Stimulated activated CD4-positive, alpha-beta T cell treated with anti-CD3 and anti-CD28 coated beads, Interleukin-4, amount 100 ng/mL, for 1 hour (primary cell): ENCODE measurements at places on chromosomes 6 and 20.

GRCh38 chr6:137690034-137690433 is 177.0 kb upstream of the TNFAIP3 start:
- DNase-seq, result no peak

DNA sequence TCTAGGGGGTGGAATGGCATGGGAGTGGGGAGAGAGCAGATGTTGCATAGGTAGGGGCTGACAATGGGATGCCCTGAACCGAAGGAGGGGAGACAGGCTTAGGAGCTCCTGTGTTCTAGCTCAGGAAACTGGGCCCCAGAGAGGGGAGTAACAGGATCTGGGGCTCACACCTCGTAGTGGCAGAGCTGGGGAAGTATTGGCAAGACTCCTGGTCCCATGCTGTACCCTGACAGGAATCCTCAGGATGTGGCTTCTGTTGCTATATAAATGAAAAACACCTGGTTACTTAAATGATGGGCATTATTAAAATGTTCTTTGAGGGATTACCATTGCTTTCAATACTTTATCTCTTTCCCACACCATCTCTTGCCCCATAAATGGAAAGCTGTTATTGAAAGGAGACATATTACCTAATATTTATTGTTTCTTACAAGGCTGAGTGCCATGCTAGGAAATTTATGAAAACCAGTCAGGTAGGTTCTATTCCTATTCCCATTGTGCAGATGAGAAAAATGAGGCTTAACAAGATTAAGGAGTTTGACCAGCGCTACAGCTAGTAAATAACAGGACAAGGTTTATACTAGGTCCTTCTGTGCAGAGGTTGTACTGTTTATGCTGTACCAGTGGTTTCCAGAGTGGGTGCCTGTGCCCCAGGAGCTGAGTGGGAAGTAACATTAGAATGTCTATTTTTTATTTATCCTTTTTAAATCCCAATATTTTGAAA is 35.3 kb upstream of the TCP11 start:
- no peak for DNase-seq

- DNase-seq, result no peak
Measured at GRCh38 chr6:129638686-129639085, 71.3 kb downstream of the ARHGAP18 start.

DNA sequence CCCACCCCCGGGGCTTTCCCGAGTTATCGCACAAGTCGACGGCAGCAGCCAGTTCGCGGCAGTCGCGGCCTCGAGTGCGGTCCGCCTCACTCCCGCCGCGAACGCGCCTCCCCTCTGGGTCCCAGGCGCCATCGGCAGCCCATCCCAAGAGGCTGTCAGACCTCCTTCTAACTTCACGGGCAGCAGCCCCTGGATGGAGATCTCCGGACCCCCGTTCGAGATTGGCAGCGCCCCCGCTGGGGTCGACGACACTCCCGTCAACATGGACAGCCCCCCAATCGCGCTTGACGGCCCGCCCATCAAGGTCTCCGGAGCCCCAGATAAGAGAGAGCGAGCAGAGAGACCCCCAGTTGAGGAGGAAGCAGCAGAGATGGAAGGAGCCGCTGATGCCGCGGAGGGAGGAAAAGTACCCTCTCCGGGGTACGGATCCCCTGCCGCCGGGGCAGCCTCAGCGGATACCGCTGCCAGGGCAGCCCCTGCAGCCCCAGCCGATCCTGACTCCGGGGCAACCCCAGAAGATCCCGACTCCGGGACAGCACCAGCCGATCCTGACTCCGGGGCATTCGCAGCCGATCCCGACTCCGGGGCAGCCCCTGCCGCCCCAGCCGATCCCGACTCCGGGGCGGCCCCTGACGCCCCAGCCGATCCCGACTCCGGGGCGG is 1.6 kb downstream of the GNAS start:
- DNase-seq, result no peak

GRCh38 chr6:17289630-17290061 is 8.5 kb downstream of the RBM24 start:
- no peak for DNase-seq

GRCh38 chr6:35808688-35809087 is 3.5 kb downstream of the LHFPL5 start:
- DNase-seq, result no peak

GRCh38 chr6:137804637-137805036 is 62.4 kb upstream of the TNFAIP3 start:
- DNase-seq, result no peak

- no peak for DNase-seq
Measured at GRCh38 chr6:118953391-118953790, 18.4 kb upstream of the MCM9 start.

- no peak for DNase-seq
Measured at GRCh38 chr6:82197784-82198183, 49.8 kb downstream of the IBTK start.

DNA sequence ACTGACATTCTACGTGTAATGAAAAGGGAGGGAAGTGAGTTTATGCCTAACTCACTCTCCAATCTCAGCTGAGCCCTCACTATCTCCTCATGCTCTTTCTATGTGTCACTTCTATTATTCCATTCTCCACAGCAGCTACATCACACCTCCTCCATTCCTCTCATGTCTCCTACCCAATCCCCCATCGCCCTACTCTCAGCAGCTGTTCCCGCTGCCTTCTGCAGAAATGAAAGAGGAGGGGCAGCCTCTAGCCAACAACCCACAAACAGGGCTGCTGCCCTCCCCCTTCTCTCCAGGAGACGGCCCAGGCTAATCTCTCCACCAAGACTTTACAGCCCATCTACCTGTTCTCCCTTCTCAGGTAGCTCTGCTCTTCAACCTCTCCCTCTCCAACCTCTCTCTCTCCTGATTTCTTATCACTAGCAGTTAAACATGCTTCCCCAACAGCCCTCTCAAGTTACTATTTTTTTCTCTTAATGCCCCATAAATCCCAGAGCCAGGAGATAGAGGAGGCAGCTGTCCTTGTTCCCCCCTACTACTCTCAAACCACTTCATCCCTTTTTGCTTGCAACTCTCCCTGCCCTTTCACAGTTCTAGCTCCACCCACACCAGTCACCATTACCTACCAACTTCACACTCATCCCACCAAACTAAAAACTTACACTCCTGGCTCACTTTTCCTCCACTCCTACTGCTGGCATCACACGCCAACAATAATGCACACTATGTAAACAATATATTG is 136.5 kb downstream of the BTBD9 start:
- DNase-seq, result no peak

DNA sequence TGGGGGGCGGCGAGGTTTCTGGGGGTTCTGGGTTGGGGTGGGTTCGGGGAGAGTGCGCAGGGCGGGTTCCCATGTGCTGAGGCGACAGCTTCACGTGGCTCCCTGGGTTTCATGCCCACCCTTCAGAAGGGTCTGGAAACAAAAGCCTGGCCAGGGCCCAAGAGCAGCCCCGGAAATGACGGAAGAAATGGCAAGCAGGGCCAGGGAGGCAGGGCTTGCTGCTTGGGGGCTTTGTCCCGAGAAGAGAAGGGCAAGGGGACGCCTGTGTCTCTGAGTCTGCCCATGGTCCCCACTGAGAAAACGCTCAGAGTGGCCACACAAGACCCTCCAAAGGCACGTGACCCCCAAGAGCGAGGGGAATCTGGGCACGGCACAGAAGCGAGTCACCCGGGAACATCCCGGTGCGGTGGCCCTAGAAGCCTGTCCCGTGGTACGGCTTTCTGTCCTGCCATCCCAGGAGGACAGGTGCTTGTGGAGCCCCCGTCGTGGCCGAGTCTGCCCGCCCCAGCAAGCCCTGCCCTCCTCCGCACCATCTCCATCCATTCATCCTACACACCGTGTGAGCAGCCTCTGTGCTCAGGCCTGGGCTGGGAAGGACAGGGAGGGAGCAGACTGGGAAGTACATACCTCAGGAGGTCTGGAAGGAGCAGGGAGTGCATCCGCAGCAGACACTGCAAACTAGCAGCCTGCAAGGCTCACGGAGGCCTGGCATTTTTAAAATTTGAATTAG is 9.0 kb downstream of the NPEPL1 start:
- DNase-seq, result no peak

DNA sequence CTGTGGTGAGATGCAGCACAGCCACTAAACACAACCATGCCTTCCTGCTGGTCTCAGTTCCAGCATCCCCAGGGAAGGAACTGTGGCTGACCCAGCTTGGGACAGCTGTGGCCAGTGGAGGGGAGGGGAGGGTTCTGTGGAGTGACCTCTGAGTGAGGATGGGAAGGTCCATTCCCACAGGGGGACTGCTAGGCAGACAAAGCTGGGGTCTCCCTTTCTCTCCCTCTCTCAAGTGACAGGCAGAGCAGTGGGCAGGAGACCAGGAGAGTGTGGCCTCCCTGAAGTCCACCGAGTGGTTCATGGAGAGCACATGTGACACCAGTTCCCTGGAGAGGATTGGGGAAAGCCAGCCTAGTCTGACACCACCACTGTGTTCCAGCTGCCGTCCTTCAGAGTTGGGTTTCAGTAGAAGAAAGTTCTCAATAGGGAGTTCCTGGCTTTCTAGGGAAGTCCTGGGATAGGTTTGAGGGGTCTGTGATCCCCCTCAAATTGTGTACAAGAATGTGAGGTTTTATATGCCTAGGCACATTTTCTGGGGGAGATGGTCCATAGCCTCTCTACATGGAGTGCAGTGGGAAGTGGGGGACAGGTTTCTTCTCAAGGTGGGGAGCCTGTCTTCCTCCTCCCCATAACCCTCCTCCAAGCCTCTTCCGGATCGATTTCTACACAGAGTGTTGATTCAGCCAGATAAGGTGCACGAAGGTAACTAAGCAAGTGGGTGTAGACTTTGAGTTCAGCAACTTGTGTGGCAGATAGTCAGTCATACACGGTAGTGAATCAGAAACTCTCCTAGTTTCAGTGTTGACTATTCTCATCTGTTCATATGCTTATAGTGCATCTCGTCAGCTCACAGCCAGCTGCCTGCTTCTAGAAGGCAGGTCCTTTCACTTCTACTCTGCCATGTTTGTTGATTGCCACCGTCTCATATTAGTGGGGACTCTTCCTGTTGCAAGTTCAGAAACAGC is 18.9 kb downstream of the MANBAL start:
- no peak for DNase-seq

DNA sequence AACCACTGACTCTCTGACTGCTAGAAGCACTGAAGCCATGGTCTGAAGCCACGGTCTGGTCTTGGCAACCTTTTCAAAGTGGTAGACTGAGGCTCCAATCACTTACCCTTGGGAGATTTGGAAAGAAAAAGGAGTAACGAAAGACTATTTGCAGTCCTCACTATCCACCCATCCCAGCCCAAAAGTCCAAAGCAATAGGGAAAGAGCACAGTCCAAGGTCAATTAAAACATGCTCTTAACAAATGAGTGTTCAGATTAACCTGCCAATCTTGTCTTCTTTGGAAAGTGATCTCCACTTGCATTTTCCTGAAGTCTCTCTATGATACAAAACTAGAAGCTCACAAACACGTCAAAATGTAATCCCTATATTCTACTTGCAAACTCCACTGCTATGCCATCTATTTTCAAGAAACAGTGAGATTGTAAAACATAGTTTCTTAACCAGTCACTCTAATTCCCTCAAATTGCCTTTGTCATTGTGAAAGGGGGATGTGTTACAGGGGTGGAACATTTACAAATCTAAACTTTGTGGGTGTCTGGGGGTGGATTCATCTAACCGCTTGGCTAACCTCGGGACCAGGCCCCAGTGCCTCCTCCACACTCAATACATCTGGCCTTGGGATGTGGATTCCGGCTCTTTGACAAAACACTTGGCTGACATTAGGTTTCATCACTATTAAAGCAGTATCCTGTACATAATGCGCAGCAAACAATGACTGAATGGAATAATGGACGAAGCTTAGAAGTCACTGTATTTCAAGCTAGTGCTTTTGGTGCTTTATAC is 56.4 kb downstream of the B4GALT5 start:
- no peak for DNase-seq

DNA sequence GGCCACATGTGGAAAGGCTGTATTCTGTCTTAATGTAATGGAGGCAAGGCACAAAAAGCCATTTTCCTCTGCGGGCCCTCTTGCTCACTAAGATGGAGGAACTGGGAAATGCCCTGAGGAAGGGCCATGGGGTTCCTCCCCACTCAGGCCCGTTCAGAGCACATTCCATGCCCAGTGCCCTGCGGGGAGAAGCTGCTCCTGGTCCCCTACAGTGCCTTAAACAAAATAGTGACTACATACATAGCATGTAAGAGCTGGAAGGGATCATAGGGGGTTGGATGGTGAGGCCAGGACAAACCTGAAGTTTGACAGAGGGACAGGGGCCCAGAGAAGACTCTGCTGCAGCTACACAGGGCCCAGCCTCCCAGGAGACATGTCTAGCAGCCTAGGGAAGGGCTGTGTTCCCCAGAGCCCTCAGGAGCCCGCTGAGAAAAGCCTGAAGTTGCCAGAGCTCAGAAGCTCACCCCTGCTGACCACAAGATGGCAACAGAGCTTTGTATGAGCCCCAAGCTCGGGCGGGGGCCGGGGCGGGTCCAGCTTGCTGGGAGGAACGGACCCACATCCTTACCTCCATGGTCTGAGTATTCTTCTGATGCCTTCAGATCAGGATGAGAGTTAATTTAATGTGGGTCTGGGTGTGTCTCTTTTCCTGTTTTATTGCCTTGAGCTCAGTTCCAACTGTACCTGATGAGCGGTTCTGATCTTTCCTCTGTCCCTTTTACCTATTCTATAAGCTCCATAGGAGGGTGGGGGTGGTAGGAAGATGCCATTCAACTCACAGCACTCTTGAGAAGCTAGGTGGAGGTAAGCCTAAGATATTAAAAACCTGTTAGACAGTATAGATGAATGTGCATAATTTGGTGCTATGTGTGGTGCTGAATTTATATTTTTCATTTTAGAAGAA is 242.9 kb downstream of the CDC5L start:
- no peak for DNase-seq

GRCh38 chr20:3137492-3137891 is 22.2 kb downstream of the FASTKD5 start:
- DNase-seq, result no peak

- no peak for DNase-seq
Measured at GRCh38 chr6:99618649-99619408, 12.2 kb downstream of the PRDM13 start.

DNA sequence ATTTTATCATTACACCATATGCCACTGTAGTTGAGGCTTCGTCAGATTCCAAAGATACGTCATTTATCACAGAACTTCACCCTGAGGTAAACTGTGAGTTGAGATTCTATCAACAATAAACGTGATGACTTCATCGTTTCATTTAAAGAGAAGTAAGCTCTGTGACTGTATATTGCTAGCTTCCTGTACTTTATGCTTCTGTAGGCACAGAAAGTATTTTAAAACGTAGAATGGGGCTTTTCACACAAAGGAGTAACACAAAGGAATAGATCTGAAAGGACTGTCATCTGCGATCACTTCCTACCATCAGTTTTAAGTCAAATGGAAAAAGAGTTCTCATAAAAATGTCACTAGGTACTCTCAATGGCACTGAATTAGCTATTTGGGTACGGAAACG is 234.4 kb upstream of the MCHR2 start:
- no peak for DNase-seq

- DNase-seq, result no peak
Measured at GRCh38 chr6:7671581-7671980, 54.3 kb upstream of the BMP6 start.
